ENCODE measurements at places on chromosomes 16 and 17. TPM values are rescaled to one million over a fixed set of nuclear protein-coding genes. Genes with fewer than 3 reads are reported as not detected.

GRCh38 chr17:76485569-76485968 lies 15.7 kb downstream of the RHBDF2 start:
- DNase-seq, result no peak

DNA sequence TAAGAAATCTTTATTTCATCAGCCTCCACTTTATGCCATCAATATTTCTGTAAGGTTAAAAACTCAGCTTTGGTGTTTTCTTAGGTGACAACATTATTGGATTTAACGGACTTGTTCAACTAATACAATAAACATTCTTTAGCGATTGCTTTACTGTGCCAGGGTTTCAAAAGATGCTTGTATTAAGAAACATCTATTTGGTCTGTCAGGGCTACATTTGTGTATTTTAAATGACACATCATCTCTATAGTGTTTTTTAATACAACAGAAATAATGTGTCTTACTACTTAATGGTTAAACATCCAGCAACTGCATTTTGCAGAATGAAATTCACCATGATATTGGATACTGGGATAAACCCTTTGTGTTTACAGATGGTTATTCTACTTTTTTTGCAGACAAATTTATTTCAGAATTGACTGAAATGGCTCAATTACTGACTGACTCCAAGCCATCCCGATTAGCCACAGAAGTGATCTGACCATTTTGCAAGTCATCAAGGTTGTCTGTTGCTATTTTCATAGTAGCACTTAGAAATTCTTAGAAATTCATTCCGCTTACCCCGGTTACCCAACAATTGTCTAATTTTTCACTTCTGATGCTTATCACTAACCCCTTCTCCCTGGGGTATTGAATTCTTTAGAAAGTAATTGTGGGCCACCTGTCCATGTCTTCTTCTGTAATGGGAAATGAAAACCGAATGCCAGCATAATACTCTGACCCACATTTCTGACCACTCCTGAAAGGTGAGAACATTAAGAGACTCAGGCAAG lies 63.7 kb downstream of the HS3ST3A1 start:
- no peak for DNase-seq

The KRTAP9-4 gene
- not detected for total RNA-seq

- DNase-seq, result no peak
These were observed 100.6 kb upstream of the CACNG5 start for GRCh38 chr17:66734186-66734943.

DNA sequence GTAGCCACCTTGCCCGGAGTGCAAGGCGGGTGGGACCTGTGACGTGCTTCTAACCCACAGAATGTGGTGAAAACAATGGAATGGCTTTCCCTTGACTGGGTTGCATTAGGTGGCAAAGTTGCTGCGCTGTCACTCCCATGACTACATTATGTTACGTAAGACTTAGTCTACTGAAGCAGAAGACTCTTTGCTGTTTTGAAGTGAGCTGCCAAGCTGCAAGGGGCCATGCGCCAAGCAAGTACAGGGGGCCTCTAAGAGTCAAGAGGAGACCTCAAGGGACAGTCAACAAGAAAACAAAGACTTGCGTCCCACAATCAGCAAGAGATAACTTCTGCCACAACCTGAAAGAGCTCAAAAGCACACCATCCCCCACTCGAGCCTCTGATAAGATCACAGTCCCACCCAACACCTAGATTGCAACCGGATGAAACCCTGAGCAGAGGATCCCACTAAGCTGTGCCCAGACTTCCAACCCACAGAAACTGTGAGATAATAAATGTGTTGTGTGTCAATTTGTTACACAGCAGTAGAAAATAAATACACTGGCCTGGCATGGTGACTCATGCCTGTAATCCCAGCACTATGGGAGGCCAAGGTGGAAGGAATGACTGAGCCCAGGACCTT lies 16.5 kb downstream of the ANKRD11 start:
- no peak for DNase-seq

The GFOD2 gene
- total RNA-seq, result 16.8 TPM

DNA sequence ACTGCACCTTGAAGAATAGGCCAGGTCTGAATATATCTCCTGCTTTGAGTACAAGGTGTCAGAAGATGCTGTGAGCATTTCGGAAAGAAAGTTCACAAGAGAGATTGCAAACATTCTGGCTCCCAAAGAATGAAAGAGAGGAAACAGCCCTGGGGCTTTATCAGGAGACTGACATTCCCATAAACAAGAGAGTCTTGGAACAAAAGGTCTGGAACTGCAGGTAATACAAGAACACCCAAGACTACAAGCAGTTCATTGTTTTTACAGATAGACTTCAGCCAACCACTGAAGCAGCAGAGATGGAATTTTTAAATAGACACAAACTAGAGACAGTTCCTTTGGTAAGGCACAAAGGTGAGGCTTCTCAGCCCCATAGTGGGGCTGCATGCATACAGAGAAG lies 14.4 kb downstream of the HSD17B2 start:
- DNase-seq, result no peak

DNA sequence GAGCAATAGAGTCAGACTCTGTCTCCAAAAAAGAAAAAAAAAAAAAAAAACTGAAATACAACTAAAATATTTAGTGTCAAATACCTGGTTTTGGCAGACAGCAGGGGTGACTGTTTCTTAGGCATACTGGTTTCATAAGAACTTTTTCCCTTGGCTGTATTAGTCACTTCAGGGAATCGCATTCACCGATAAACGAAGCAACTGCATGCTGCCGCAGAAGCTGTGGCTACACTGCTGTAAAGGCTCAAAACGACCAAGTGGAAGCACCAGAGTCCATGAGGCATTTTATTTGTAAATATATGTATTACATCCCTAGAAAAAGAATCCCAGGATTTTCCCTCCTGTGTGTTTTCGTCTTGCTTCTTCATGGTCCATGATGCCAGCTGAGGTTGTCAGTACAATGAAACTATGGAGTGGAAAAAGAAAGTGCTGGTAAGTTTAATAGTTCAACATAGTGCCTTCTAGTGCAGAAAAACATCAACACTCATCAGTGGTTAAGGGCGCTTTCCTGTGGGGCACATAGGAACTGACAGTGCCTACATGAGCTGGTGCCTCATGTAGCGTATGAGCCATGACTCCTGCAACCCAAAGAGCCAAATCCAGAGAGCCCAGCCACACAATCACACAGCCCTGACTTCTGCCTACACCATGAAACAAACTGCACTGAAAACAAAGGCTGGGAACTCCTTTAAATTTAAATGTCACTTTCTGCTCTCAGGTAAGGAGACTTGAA lies 7.3 kb downstream of the RPS15A start:
- no peak for DNase-seq

DNA sequence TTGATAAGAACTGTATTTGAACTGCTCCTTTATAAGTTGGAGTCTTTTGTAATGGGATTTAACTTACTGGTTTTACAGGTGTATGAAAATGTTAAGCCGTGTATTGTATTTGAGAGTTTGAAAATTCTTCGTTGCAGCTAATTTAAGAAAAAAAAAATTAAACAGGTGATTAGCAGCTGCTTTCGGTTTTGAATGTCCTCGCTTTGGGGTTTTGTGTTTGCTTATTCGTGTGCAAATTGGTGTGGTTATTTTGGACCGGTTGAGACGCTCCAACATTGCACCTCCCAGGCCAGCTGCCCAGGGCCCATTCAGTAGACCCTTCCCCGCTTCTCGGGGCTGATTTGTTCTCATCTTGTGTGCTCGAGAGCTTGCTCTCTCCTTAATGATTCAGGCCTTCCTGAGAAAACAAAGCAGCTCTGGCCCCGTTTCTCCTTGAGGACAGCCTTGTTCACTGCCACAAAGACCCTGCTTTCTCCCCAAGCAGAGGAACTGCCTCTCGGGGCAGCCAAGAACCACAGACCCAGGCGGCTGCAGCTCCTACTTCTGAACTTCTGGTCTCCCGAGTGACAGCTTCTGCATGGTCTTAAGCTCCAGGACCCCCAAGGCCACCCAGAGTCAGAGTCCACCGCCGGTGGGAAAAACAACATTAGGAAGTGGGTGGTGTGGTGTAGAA lies 100.5 kb downstream of the MSI2 start:
- DNase-seq, result no peak

Measured in sciatic nerve (tissue), 2 donors.